Epithelial cell of esophagus (primary cell): ENCODE measurements at places on chromosomes 2 and 18.

DNA sequence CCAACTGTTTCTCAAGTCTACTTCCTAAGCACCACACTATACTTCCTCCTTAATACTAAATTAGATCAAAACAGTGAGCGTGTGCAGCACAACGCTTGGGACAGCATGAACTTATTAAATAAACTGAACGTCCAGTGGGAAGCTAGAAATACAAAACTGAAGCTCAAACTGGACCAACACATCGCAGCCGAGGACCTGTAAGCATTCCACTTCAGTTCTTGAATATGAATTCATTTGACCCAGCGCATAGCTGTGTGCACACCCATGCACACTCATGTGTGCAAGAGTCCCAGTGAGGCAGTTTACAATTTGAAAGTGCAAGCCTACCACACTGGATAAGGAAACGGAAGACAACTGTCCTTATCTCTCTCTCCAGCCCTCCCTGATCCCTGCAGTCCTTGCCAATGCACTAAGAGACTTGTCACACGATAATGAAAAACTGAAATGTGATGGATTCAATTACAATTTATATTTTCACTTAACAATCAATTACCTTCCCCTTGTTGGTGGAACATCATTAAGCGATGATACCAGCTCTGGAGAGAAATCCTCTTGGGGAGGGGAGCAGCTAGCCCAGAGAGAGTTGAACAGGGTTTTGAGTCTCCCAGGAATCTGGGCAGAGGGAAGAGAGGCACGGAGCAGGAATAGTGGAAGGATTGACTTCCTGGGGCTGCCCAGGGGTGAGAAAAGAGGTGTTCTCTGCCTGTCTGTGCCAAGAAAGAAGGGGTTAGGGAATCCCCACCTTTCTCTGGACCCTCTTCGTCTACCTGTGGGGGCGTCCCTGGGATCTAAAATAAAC is 186.5 kb upstream of the KLHL29 start:
- DNase-seq, result no peak

DNA sequence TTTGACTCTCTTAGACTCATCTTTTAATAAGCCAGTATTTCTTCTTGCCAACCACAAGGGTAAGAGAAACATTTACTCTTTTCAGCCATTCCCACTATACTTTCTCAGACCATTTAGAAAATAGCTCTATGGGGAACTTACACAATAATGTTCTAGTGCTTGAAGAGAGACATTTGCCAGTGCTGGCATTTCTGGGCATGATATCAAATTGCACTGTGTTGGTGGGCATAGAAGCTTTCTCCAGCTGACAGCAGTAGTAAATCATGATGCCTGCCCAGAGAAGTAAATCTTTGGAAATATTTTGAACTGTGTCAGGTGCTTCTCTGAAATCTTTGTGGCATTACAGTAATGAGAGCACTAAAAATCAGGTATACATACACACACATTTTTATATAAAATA is 346.6 kb downstream of the CBLN2 start:
- no peak for DNase-seq

- no peak for DNase-seq
Observed at GRCh38 chr2:208708486-208708885, 301.9 kb downstream of the PTH2R start.

GRCh38 chr2:220687231-220687843 is 884.8 kb downstream of the EPHA4 start:
- peak; percentile 67 for DNase-seq

- DNase-seq, result peak; percentile 42
Observed at GRCh38 chr2:196337208-196337953, 166.0 kb upstream of the STK17B start.

- DNase-seq, result no peak
Observed at GRCh38 chr18:51610481-51610880, 413.0 kb upstream of the MEX3C start.

DNA sequence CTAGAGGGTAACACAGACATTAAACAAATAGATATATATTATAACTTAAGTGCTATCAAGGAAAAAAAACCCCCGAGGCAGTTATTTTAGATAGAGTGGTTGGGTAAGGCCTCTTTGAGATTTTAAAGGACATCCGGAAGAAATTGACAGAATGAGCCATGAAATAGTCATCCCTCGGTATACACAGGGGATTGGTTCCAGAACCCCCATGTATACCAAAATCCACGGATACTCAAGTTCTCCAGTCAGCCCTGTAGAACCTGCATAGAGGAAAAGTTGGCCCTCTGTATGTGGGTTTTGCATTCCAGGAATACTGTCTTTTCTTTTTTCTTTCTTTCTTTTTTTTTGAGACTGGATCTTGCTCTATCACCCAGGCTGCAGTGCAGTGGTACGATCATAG is 2.0 kb downstream of the DHX57 start:
- DNase-seq, result no peak

DNA sequence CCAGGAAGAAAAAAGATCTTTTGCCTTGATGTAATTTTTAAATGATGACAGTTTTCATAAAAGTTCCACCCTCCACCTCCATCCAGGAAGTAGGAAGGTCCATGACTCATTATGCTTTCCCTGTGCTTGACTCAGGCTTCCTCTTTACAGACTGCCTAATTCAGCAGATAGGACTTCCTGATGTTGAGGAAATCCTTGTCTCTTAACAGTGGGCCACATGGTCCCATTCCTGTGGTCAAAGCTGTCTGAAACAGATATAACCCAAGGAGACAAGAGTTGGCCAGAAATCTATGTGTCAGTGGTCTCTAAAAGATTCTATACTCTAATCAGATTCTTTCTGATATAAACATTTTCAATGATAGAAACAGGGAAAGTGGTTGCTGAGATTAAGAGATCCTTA is 119.1 kb downstream of the BAZ2B start:
- DNase-seq, result peak; percentile 93

- peak; percentile 52 for DNase-seq
Observed at GRCh38 chr18:22412176-22412911, 5.4 kb downstream of the CTAGE1 start.

DNA sequence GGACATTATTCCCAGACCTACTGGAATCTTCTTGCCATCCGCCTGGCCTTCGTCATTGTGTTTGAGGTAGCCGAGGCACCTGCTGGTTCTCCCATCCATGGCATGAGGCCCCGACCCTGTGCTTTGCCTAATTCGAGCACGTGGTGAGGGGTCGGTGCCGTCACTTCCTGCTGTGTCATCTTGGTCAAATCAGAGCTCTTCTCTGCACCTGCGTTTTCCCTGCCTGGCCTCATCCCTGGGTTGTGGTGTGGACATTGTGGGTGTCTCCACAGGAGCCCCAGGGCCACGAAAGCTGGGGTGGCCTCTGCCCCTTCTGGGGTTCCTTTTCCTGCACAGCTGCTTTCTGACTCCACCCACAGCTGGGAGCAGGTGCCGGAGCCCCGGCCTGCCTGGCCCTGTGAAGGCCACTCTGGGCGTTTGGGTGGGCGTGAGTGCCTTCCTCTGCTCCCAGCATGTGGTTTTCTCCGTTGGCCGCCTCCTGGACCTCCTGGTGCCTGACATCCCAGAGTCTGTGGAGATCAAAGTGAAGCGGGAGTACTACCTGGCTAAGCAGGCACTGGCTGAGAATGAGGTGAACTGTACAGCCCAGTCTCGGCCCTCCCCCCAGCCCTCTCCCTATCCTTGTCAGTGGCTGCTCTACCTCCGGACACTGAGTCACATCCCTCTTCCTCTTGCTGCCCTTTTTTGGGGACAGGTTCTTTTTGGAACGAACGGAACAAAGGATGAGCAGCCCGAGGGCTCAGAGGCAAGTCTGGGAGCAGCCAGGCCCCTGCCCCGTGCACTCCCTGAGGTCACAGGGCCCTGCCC is 34.9 kb downstream of the ANO7 start:
- peak; percentile 41 for DNase-seq

GRCh38 chr2:85710687-85711577 is 16.8 kb downstream of the GNLY start:
- no peak for DNase-seq

DNA sequence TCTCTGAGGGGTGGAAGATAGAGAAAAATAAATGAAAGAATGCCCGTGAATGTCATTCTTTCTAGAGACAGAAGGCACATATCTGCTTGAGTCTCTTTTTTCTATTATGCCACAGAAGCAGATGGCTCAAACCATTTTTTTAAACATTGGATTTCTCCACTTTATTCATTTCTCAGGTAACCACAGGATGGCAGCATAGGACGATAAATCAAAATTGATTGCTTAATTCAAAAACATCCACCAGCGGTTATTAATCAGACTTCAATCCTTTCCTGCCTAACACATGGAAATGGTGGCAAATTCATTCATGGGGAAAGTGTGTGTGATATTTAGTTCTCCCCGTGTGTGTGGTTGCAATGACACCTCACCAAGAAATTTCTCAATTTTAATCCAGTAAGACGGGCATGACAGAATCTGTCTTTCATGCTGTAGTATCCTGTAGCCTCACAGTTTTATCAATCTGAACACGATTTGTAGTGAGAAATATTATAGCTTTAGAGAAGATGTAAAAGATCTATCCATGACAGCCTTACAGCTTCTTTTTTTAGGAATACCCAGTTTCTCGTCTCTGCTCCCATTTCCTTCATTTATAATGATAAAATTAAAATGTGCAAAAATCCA is 72.2 kb downstream of the DSC3 start:
- peak; percentile 80 for DNase-seq

DNA sequence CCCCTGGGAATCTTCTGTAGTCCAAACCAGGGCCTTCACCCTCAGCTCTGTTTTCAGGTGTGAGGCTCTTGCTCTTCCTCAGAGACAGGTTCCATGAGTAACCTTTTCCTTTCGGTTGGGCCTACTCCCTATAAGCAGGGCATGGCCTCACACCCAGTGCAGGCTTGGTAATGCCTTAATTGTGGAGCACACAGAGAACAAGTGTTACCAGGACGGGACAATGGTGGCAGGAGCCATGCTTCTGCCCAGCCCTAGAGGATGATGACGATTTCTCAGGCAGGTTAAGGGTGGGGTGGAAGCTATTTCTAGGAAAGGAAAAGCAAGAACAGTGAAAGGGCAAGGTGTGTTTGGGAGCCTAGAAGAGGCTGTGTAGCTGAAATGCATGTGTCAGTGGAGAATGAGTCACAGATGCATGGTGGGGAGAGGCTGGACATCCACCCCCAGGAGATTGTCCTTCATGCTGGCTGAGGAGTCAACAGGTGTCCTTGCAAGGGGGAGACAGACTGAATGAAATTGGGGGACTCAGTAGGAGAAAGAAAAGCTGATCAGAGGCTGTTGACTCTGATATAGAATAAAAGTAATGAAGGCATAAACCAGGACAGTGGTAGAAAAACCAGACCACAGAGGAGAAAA is 22.0 kb upstream of the SERPINB12 start:
- DNase-seq, result peak; percentile 57

- DNase-seq, result peak; percentile 85
Observed at GRCh38 chr2:215870088-215870490, 143.3 kb downstream of the MREG start.

DNA sequence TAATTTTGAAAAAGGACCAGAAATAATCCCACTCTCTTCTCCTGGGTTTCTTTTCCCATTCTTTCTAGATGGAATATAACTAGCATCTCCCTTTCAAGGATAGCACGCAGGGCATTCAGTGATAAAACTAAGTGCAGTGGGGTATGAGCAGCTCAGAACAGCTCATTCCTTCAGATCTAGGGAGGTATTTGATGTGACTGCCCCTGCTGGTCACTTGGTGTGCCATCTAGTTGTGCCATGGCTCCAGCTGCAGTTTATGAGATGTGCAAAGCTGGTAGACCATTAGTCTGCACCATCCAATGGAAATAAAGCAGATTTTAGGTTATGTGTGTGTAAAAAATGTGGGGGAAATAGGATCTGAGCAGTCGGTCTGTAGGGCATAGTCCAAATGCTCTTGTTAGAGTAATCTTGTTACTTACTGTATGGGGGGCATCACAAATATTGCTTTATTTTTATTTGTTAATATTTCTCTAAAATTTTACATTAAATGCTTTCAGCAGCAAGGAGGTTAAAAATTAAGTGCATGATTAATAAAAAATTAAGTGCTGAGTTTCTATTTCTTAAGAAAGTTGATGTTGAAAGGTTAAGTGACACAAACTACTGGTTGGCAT is 38.9 kb downstream of the CTAGE1 start:
- DNase-seq, result peak; percentile 62

GRCh38 chr2:160635488-160635887 is 141.9 kb upstream of the RBMS1 start:
- DNase-seq, result peak; percentile 32

GRCh38 chr18:32804134-32804888 is 31.5 kb upstream of the KLHL14 start:
- no peak for DNase-seq

- DNase-seq, result no peak
Observed at GRCh38 chr2:159228081-159228581, 58.4 kb downstream of the WDSUB1 start.
